Stimulated activated CD4-positive, alpha-beta T cell treated with anti-CD3 and anti-CD28 coated beads, Interleukin-2, amount 100 ng/mL, for 48 hours (primary cell): ENCODE measurements at places on chromosomes 2 and 18.

DNA sequence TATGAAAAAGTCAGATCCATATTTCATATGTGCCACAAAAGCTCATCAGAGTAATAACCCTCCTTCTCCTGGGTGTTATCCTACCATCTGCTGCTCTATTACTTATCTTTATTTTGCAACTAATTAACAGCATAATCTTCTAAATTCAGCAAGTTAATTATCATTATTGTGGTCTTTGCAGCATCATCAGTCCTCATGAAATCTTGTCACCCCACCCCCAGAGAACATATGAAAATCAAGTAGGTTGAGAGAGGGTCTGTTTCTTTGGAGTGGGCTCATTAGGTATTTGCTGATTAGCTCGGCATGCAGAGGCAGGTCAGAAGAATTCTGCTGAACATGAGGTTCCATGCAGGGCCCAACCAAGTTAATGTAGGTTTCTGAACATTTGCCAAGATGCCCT lies 64.8 kb downstream of the ATF2 start:
- no peak for DNase-seq

GRCh38 chr18:45854036-45854586 lies 28.6 kb downstream of the SIGLEC15 start:
- DNase-seq, result no peak

DNA sequence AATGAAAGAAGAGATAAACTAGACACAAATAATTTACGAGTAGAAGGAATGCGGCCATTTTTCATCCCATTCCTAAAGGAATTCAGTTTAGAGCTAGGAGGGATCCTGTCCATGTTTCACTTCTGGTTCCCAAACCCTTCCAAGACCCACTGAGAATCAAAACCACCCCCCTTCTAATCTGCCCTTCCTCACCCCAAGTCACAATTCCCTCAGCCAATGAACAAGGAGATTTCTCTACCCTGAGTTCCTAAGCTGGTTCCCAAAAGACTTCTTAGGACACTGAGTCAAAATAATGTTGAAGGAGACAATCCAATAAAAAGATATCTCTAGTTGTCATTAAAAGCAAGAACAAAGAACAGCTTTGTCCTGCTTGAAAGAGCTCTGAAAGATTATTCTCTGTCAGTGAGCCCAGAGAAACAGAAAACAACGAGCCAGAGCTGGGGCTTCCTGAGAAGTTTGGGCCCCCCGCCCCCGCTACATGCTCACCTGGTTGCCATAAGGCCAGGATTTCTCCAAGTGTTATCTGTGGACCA lies 45.7 kb downstream of the STK39 start:
- DNase-seq, result no peak

- DNase-seq, result no peak
Measured at GRCh38 chr2:11505652-11506610, 27.9 kb upstream of the GREB1 start.

GRCh38 chr18:31553800-31554199 lies 37.9 kb upstream of the TTR start:
- no peak for DNase-seq

DNA sequence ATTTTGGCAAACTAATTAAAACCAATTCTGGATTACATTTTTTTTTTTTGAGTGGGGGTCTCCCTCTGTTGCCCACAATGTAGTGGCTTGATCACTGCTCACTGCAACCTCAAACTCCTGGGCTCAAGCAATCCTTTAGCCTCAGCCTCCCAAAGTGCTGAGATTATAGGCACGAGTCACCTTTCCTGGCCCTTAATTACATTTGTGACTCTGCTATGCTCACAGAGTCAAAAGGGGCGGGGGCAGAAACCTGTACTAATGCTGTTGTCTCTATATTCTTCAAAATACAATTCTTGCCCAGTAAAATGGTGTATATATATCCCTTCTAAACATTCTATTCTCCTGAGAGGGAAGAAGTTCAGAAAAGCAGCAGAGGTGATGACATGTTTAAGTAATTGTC lies 23.2 kb downstream of the PRKD3 start:
- no peak for DNase-seq
